ENCODE measurements at places on chromosomes 4 and X.
A peak's percentile ranks its signal among the peaks of the same experiment; 100 is the strongest.

- no peak for DNase-seq
Observed at GRCh38 chrX:23554304-23554703, 113.0 kb upstream of the PRDX4 start.

GRCh38 chrX:130055103-130055502, 55.2 kb downstream of the ELF4 start:
- DNase-seq, result no peak

GRCh38 chrX:44570522-44570921, 27.9 kb upstream of the FUNDC1 start:
- no peak for DNase-seq

GRCh38 chrX:152821145-152821765, 9.3 kb downstream of the CETN2 start:
- no peak for DNase-seq

DNA sequence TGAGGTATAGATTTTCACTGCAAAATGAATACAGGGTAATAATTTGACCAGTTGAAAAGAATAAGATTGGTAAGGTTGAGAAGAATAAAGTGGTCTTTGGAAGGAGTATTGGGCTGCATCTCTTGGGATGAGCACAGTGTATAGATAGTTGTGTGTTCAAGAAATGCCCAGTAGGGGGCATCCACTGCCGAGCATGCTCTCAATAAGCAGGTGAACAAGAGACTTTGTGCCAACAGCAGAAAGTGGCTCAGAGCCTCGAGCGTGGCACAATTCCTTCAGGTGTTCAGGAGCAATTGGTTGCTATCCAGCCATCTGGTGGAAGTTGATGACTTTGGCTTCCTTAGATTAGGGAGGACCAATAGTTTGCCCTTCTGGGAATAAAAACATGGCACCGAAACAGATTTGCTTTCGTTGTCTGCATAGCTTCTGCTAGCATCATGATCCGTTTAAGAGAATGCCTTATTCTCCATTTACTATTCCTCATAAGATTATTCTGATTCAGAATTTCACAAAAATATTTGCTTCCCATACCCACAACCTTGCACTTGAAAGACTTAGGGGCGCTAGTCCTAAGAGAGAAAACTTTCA, 258.1 kb upstream of the NEIL3 start:
- no peak for DNase-seq

GRCh38 chr4:16225863-16226815, at the start of gene TAPT1:
Gene TAPT1 (minus strand): TSS chr4:16226471. CDS start chr4:16226457, 14 bp downstream.
- peak; percentile 67 for DNase-seq

DNA sequence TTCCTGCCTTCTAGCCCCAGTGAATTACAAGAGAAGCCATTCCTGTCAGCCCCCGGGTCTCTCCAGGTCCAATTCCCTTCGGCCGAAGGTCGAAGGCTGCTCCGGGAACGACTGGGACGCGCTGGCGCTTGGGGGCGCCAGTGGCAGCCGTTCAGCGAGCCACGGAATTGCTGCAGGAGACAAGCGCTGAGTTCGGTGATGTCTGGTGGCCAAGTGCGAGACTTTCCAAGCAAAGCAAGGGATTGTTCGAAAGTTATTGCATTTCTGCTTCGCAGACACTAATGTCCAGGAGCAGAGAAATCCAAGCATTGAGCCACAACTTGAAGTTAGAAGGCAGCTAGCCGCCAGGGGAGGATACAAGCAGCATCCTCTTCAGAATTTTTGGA, 1.1 kb upstream of the DKK2 start:
- no peak for DNase-seq

DNA sequence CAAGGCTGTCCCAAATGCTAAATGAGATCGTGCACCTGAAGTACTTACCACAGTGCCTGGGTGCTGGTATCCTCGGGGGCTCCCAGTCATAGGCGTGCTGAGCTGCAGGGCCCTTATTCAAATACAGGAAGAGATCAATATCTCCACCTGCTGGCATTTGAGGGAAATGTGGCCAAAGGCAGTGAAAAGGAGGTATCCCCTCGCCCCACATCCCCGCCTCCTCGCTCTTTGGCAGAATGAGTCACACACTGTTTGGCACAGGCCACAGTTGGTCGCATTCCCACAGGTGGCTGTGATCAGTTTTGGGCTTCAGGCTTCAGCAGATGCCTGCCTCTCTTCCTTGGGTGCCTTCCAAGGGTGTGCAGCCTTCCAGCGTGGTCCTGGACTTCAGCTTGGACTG, 28.4 kb downstream of the ZNF185 start:
- no peak for DNase-seq

DNA sequence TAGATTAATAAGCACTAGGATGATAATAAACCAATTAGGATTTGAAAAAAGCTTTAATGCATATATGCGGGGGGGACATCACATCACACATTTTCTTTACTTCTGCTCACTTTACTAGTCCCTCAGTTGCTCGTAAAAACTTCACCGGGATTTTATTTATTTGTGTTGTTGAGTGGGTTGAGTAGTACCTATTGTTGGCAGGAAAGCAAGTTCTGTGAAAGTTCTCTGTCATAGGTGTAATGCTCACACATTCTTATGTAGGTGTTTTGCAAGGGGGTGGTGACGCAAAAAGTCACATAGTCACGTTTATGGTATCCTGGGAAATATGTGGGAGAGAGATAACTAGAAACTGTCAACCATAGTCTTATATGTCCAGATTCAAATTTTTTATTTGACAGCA, 65.3 kb downstream of the PDLIM5 start:
- no peak for DNase-seq

DNA sequence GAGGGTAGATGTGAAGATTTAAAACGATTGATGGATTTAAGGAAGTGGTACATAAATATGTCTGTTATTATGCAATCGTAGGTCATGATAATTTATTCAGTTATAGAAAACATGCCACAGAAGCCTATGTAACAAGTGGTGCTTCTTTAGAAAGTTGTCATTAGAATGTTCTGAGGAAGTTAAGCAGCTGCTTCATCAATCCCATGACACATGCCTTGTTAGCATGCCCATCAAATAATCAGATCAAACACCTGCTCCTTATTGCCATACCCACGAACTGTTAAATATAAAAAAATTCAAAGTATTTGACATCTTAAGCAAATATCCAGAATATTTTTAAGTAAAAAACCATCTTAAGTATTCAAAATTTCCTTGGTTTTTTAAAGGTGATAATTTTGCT, 76.4 kb upstream of the MYOZ2 start:
- DNase-seq, result no peak

DNA sequence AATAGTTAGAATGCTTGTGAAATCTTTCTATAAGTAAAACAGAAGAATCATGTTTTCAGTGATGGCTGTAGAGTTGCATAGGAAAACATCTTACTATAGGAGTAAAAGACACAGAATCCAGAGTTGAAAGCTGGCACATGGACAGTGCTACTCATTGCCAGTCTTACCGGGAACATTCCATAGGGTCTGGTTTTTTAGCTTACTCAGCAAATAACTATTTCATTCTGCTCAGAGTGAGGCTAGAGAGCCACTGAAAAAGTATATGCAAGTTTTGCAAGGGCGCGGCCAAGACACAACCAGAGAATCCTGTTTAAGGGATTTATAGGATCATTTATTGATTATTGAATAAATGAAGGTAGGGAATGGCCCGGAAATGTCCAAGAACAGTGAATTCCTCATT, 60.3 kb downstream of the MTHFD2L start:
- DNase-seq, result no peak

- DNase-seq, result no peak
Observed at GRCh38 chr4:152535360-152535902, 461 bp downstream of the FBXW7 start.

DNA sequence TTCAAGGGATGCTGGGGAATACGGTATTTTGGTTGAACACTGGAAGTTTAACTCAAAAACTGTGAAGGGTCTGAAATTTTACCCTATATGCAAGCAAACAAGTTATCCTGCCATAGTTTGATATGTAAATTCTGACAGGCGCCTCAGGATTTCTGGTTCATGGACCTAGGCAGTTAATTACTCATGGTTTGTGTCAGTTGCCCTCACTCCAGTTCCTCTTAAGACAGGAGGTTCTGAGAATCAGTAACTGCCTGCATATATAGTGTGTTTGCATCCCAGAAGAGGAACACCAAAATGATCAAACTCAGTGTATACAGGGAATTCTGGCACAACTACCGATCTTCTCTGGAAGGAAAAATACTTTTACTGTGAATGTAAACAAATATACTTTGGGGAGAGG, 360.4 kb upstream of the NWD2 start:
- DNase-seq, result no peak

DNA sequence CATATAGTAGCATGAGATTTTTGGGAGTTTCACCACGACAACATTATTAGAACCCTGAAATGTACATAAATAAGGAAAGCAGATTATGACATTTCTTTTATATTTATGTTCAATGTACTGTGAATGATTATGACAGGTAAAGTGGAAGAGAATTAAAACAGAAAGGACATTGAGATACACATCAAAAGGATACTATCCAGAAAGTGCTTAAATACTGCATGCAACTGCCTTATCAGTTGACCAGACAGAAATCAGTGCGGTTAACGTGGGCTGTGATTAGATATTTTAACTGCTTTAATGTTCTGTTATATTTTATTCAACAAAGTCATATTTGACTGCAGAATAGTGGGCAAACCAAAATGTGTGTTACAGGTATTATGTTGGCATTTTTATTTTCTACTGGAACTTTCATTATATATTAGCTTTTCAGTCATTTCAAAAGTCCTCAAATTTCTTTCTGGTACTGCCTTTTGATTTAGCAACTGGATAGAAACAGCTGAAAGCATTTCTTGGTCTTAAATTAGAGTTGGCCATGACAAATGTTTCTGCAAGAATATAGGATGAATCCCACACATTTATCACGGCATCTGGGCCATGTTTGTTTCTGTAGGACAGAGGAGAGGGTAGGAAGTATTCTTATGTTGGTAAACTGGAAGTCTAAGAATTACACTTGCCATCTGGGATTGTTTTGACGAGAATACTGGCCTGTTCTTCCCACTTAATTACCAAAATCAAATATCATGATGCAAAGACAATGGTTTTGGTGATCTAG, 255.2 kb downstream of the SLC39A8 start:
- DNase-seq, result no peak

DNA sequence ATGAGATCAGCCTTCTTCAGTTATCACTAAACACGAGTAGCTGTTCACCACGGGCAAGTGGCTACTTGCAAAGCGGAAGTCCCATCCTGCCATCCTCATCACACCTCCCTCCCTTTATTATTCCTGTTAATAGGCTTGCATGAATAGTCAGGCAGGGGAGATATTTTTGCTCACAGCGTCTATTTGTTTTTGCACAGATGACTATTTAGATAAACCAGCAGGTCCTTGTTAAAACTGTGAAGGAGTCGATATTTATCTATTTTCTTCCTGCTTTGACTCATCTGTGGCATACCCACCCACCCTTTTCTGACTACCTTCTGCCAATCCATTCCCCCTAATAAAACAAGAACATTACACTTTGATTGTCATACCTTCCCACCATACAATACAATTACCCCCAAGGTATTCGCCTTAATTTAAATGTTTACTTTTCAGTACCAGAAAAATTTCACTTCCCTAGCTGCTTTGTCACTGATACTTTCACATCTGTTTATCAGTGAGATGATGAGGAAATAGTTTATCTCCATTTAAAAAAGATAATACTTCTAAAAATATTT, 96.6 kb upstream of the BANK1 start:
- DNase-seq, result no peak

GRCh38 chrX:39755143-39756032, 342.4 kb downstream of the BCOR start:
- no peak for DNase-seq

GRCh38 chrX:71292669-71293365, 8.7 kb upstream of the ITGB1BP2 start:
- no peak for DNase-seq

- no peak for DNase-seq
Observed at GRCh38 chr4:88549815-88550214, 26.2 kb upstream of the PYURF start.

DNA sequence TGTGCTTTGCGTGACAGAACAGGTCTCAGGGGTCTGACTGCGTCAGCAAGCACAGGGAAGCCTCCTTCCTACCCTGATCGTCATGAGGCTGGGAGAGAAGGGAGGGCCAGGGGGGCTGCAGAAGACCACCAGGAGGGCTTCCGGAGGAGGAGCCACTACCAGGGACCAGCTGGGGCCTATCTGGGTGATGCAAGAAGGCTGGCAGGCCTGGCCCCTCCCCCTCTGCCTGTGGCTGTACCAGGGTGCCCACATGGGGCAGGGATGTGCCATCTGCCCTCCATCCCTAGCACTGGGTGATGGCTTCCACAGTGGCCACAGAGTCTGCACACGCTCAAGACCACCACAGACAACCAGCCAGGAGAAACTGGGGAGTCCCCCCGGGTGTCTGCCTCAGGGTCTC, 116.4 kb upstream of the NKX1-1 start:
- no peak for DNase-seq

- no peak for DNase-seq
Observed at GRCh38 chr4:41746025-41746439, 2.5 kb downstream of the PHOX2B start.

GRCh38 chrX:67523002-67523681, 20.7 kb upstream of the AR start:
- no peak for DNase-seq

- DNase-seq, result no peak
Observed at GRCh38 chr4:8128100-8128856, 30.3 kb downstream of the ABLIM2 start.
